IPS-NIHi11 (cell line): ENCODE measurements at places on chromosomes 7 and 10.

DNA sequence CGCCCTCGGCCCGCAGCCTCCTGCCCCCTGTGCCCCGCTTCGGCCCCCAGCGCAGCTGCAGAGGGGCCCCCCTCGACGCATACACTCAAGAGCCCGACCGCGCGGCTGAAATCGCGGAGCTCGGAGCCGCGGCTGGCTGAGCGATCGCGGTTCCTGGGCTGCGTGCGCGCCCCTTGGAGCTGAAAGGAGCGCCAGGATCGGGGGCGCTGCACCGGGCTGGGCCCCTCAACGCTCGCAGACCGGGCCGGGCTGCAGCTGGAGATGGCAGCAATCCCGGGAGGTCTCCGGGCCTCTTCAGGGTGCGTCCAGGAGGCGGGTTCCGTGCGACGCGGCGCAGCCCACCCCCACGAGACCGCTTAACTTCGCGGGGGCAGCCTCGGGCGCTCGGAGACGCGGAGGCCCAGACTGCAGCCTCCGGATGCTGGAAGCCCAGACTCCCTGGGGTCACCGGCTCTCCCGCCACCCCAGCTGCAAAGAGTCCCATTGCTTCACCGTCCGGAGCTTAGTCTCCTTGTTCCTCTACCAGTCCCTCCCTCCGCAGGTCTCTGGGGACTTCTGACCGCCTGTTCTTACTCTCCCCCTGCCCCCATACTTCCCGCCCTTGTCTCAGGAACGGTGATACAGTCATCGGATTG, 73.0 kb upstream of the LRRC4 start:
- peak; percentile 74 for DNase-seq

DNA sequence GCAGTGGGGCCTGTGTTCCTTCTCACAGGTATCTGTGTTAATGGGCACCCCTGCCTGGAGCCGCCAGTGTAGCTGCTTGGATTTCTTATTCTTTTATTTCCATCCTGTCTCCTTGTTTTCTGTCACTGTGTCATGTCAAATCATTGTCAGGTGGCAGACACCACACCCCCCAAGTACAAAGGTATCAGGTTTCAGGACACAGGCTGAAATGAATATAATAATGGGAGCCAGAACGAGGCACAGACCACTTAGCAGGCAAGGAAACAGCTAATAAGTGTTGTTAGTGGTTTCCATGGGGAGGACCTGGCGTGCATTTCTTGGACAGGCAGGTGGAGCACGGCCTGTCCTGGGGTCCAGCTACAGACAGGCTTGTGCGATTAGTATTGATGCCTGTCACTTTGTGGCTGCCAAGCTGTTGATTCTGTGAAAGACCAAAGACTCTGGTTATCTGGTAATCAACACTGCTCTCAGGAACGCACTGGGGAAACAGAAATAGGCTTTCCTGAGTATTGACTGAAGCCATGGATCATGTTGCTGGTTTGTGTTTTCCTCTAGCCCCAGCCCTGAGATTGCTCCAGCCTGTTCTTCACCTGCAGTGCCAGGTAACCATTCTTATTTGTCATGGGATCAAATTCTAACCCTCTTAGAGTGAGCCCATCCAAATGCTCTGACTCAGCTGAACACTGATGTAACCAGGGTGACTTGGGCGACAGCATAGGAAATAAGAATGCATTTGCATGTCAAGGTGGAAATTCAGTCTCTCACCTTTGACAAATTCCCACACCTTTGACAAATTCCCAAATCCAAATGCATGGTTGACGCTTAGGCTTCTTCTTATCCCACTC, 1002.0 kb downstream of the LRMDA start:
- DNase-seq = no peak

- no peak for DNase-seq
Measured at GRCh38 chr7:66238773-66239466, 33.8 kb downstream of the TPST1 start.

DNA sequence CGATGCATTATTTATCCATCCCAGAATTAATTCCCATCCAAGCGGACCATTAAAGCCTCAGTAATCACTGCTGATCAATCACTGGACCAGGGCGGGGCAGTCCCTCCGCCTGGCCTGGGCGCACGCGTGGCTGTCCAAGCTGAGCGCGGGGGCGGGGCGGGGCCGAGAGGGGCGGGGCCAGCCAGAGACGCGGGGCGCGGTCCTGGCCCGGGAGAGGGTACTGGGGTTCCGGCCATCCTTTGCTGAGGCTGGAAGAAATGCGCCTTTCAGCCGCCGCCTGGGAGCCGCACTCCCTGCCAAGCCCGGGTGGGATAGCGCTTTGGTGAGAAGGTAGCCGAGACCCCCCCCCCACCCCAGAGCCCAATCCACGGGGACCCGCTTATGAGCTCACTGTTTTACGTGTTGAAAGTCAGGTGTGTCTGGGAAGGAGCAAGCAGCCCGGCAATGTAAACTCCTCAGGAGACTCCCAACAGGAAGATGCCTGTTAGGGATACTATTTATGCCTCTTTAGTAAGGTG, at the start of gene ARHGAP22:
TSS of gene ARHGAP22 (minus strand) at position 83 of the 518 bp plus-strand sequence. CDS start 277 bp downstream, outside the sequence.
- peak; percentile 90 for DNase-seq

GRCh38 chr10:12974078-12974477, 27.4 kb downstream of the CCDC3 start:
- no peak for DNase-seq

DNA sequence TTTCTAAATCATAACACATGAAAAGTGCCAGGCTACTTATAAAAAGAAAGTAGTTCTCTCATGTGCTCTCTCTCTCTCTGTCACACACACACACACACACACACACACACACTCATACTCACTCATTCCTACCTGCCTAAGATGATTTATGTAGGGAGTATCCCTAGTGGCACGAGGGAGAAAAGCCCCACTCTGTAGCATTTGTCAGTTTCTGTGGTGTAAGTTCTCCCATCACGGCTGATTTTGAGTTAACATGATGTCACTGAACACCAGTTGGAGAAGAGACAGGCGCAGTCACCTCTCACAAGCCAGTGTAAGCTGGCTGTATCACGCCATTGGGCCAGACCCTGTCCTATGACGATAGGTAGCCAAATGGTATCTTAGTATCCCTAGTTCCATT, 395.4 kb downstream of the SFMBT2 start:
- no peak for DNase-seq

DNA sequence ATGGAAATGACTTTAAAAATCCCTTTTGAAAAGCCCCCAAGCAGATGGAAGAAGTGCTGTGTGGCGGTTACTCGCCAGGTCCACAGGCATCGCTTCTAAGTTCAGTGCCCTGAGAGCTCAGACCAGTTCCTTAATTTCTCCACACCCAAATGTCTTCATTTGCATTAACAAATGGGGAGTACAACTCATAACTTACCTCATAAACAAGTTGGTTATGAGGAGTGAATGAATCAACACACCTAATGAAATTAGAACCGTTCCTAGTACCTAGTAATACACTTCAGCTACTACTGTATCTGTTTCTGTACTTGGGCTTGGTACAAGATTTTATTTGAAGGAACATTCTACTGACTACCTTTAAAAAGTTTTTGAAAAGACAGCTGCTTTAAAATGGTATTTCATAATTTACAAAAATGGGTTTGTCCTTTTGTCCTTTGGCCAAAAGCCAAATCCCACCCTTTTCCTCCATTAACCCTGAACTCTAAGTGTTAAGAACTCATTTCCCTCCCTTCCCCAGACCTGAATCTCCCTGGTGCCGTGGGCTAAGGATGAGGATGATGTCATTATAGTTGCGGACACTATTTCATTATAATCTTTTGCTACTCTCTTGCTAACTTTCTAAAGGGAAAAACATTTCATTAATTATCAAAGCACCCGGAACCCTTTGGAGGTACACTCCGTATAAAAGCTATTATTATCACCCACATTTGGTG, 221.5 kb upstream of the CELF2 start:
- DNase-seq = no peak

- no peak for DNase-seq
Measured at GRCh38 chr10:48904861-48905260, 34.8 kb downstream of the LRRC18 start.

DNA sequence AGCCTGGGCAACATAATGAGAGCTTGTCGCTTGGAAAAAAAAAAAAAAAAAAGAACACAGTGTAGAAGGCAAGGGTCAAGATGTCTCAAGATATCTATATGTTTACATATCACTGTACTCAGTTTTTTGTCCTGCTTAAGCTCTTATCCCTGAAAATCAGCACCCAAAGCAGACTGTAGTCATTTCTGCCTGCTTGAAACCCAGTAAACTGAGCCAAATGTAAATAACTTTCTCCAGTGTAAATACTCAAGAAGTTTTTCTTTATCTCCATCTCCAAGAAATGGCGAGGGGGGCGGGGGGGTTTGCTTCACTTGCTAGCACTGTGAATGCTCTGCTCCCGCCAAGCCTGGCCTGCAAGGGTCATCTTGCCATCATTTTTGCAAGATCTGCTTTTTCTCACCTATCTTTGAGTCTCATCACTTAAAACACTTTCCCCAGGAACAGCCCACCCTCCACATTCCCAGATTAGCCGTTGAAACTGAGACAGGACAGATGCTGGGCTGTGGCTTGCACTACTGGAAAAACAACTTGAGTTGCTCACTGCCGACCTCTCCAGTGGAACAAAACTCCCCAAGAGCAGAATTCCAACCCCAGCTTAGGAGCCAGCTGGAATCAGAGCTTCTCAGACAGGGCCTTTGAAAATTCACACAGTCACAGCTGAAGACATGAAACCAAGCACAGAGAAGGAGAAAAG, 54.6 kb downstream of the AFAP1L2 start:
- DNase-seq = no peak

DNA sequence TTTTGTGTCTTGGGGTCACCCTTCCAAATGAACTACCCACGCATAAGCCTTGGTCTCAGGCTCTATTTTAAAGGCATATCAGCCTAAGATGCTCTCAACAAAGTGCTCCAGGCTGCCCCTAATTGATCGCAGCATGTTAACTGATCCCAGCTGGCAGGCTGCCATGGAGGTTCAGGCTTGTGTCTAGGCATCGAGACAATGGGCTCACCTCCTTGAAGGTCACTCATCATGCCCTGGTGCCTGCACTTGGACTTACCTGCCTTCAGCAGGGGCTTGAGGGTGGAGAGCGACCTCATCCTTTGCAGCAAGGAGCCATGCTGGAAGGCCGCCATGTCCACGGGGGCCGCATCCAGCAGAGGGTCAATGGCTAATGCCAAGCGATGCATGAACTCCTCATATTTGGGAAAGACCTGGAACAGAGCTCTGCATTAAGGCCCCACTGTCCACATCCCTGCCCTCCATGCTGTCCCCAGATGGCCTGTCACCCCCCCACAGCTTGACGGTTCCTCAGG, 17.8 kb downstream of the PYROXD2 start:
- DNase-seq = no peak

DNA sequence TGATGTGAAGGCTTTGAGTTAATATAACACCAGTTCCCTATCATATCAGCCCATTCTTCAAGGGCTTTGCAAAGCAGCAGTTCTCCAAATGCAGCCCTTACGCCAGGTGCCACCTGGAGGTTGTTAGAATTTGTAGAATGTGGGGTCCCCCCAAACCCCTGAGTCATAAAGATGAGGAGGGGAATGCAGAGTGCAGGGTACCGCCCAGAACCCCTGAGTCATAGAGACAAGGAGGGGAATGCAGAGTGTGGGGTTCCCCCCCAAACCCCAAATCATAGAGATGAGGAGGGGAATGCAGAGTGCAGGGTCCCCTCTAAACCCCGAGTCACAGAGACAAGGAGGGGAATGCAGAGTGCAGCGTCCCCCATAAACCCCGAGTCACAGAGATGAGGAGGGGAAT, 605.8 kb downstream of the PTPRN2 start:
- DNase-seq = no peak

GRCh38 chr10:124325633-124325914, 93.1 kb downstream of the OAT start:
- DNase-seq = no peak

- DNase-seq = no peak
Measured at GRCh38 chr10:119642556-119643111, 8.5 kb upstream of the BAG3 start.

DNA sequence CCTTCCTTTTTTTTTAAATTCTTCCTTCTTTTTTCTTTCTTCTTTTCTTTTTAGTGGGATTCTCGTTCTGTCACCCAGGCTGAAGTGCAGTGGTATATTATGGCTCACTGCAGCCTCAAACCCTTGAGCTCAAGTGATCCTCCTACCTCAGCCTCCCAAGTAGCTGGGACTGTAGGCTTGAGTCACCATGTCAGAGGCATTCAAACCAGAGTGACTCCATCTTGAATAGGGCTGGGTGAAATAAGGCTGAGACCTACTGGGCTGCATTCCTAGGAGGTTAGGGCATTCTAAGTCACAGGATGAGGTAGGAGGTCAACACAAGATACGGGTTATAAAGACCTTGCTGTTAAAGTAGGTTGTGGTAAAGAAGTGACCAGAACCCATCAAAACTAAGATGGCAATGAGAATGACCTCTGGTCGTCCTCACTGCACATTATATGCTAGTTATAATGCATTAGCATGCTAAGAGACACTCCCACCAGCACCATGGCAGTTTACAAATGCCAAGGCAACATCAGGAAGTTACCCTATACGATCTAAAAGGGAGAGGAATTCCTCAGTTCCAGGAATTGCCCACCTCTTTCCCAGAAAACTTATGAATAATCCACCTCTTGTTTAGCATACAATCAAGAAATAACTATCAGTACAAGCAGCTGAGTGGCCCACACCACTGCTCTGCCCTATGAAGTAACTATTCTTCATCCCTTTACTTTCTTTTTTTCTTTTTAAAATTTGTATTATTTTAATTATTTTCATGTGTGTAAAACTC, 99.0 kb upstream of the ITGB1 start:
- DNase-seq = no peak

- no peak for DNase-seq
Measured at GRCh38 chr7:102836191-102836919, 76.4 kb upstream of the LRRC17 start.

DNA sequence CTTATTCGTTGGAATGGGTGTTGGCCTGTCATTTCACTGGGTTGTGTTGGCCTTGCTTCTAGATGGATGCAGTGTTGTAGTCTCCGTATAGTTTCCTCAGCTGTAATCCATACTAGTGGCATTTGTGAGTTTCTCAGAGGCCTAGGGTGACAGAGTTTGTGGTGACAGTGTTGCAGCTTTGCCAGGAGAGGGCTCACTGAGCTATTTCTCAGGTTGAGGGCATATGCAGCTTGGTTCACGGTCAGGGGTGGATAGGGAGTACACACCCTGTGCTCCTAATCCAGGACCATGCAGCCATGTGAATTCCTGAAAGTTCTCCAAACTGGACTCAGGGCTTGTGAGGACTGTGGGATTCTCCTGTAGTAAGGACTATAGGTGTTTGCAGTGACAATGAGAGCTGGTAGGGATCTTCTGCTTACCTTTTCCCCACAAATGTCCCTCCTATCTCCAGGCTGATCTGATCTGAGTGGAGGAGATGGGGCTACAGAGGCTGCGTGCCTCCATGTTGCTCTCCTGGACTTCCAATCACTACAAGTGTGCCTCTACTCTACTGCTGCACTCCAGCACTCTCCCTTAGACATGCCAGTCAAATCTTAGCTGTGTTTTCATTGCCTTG, 229.0 kb downstream of the STK31 start:
- DNase-seq = peak; percentile 67

- no peak for DNase-seq
Measured at GRCh38 chr10:97849103-97849686, 448 bp upstream of the GOLGA7B start.

GRCh38 chr7:135600226-135600625, 42.5 kb downstream of the NUP205 start:
- DNase-seq = no peak
